ENCODE measurements at places on chromosomes 16 and 17.

- no peak for DNase-seq
Observed at GRCh38 chr16:2819939-2820835, 3.1 kb downstream of the PRSS21 start.

DNA sequence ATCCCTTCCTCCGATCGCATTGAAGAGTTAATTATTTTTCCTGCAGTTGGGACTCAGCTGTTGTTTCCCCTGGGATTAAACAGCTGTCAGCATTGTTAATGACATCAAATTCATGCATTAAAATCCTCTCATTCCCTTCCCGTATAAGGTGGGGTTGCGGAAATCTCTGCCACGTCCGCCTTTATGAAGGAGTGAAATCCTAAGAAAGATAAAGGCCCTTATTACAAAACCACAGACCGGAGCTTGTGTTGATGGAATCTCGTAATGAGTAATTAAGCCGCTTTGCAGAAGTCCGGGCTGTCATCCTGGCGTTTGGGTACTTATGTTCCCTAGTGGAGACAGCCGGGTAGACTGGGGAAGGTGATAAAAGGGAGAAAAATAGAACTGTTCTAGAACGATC lies 627.6 kb downstream of the MAF start:
- no peak for DNase-seq

- DNase-seq = no peak
Observed at GRCh38 chr17:2962236-2962635, 101.2 kb downstream of the OR1D5 start.

- no peak for DNase-seq
Observed at GRCh38 chr17:76469076-76469990, 1.9 kb downstream of the AANAT start.

DNA sequence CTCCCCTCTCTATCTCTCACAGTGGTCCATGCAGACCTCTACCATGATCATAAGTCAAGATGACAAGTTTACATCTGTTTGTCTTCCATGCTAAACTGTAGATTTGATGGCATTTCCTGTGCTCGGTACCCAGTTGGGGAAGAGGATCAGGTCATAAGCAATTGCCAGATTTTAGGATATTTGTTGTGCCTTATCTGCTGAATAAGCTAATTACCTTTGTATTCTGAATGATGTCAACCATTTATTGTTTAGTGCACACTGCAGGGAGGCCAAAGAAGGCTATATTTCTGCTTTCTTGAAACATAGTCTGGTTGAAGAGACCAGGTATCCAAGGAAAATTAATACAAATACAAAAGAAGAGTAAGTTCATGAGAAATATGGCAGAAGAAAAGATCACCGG lies 5.8 kb upstream of the ALDOC start:
- DNase-seq = no peak

DNA sequence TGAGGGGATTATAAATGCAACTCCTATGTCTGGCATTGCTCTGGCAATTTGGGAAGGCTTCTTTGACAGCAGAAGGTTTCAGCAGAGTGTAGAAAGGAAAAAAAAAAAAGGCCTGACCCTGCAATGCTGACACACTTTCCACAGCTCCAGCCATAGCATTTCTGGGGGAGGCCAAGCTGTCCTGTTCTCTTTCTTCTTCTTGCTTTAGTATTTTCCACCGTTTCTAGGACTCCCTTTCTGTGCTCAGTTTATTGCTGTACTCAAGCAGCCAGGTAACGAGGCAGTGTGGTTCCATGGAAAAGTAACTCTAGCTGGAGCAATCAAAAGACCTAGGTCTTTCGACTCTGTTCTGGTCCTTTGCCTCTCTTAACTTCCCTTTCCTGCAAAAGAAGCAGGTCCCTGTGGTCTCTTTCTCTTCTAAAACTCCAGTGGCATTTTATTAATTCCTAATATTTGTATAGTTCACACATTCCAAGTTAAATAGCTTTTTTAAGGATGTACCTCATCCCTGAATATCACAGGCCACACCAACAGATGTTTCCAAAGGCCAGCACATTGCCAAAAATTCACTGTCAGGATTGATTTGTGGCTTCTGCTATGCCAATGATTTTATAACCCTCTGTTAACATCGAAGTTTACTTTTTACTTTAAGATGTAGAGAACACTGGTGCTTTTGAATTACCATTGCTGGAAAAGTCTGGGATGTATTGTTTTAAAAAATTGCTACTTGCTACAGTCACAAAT lies 90.3 kb upstream of the BCAR1 start:
- DNase-seq = no peak

DNA sequence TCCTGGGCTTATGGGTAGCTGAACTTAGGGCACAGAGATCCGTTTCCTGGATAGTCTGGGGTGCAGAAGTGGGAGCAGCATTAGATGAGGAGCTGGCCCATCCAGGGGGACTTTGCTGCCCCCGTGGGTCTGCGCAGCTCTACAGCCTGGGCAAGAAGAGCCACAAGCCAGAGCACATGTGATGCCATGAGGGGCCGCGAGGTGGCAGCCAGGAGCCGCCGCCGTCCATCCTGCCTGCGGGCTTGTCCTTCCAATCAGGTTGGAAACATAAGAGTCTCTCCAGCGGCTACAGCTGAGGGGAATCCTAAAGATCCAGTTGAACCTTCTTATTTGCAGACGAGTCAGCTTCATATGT lies 21.9 kb downstream of the C1QTNF1 start:
- DNase-seq = peak; percentile 30

DNA sequence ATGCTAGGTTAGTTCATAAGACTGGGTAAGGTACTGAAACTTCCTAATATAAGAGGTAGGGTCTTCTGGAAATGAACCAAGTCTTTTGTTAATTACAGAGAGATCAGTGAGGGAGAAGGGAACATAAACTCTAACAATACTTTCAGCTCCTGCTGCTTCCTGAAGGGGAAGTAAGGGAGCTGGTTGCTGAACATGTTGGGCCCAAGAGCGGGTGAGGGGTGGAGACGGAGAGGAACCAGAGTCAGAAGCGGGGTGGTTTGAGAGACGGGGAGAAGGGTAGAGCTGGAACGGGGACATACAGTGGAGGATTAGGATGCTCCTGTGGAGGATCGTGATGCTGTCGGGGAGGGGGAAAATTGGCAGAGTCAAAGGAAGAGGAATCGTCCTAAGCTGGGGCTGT lies 11.5 kb upstream of the ZNF747 start:
- DNase-seq = no peak

DNA sequence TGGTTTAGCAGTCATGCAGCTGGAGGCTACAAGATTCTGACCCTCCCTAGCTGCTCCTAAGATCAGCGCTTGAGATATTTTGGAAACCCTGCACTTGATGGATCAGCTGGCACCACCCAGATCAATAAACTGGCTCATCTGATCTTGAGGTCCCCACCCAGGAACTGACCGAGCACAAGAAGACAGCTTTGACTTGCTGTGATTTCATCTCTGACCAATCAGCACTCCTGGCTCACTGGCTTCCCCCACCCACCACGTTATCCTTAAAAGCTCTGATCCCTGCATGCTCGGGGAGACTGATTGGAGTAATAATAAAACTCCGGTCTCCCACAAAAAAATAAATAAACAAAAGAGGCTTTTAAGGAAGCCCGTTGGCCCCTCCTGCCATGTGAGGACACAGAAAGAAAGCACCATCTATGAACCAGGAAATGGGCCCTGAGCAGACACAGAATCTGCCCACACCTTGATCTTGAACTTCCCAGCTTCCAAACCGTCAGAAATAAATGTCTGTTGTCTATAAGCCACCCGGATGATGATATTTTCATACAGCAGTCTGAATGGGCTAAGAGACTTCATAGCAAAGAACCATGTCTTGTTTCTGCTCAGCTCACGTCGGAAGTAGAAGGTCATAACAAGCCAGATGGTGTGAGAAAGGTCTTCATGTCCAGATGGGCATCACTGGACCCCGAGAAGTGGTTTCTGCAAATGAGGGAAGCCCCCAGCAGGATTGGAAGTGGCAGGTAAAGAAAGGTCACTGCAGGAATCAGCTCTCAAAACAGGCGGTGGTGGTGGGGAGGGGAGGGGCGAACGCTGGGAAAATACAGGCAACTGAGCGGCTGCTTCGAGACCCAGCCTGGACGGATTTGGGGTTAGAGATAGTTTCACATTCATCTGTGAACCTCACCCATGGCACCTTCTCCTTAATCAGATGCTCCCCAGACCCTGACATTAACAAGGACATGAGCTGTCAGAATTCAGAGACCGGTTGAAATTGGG lies 19.8 kb upstream of the RPH3AL start:
- DNase-seq = no peak

DNA sequence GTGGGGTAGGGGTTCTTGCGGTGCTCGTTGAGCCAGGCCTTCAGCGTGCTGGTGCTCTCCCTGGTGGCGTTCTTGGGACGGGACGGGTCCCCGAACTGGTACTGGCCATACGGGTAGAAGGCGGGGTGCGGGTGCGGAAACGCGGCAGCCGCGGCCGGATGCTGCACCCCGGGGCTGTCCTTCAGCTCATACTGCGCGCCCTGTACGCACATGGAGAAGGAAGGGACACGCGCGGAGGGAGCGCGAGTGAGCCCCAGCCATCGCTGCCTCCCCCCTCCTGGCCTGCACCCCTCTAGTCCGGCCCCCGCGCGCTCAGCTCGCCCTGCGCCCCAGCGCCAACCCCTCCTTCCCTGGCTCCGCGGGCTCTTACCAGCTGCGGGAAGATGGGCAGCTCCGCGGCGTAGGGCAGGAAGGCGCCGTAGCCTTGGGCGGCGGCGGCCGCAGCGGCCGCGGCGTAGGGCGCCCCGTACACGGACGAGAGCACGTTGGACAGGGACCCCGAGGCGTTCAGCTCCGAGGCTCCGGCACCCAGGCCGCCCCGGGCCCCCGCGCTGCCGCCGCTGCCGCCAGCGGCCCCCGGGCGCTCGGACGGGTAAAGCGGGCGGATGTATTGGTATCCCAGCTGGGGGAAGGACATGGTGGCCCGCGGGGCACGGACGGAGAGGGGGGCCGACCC lies 1.0 kb downstream of the IRX3 start:
- DNase-seq = no peak

DNA sequence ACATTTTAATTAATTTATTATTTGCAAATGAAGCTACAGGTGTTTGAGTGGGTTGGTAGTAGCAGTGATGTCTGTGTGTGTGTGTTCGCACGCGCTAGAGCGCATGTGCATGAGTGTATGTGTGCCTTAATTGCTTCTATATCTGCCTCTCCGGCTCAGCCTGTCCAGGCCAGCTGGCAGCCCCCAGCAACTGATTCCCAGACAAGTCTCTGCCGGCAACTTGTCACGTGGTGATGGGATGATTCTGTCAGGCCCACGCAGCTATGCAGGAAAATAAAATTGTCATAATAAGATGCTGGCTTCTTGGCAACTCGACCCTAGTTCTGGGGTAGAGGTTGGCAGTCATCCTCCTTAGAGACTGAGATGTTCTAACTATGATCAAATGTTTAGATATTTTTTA lies 712.8 kb upstream of the SOX9 start:
- DNase-seq = no peak

GRCh38 chr16:19165101-19165500 lies 2.9 kb upstream of the SYT17 start:
- no peak for DNase-seq

- peak; percentile 61 for DNase-seq
Observed at GRCh38 chr17:64741038-64741641, 79.0 kb upstream of the SMURF2 start.

GRCh38 chr17:75864448-75864871 lies 9.3 kb upstream of the WBP2 start:
- DNase-seq = no peak

- DNase-seq = no peak
Observed at GRCh38 chr16:61366006-61366405, 670.2 kb downstream of the CDH8 start.

DNA sequence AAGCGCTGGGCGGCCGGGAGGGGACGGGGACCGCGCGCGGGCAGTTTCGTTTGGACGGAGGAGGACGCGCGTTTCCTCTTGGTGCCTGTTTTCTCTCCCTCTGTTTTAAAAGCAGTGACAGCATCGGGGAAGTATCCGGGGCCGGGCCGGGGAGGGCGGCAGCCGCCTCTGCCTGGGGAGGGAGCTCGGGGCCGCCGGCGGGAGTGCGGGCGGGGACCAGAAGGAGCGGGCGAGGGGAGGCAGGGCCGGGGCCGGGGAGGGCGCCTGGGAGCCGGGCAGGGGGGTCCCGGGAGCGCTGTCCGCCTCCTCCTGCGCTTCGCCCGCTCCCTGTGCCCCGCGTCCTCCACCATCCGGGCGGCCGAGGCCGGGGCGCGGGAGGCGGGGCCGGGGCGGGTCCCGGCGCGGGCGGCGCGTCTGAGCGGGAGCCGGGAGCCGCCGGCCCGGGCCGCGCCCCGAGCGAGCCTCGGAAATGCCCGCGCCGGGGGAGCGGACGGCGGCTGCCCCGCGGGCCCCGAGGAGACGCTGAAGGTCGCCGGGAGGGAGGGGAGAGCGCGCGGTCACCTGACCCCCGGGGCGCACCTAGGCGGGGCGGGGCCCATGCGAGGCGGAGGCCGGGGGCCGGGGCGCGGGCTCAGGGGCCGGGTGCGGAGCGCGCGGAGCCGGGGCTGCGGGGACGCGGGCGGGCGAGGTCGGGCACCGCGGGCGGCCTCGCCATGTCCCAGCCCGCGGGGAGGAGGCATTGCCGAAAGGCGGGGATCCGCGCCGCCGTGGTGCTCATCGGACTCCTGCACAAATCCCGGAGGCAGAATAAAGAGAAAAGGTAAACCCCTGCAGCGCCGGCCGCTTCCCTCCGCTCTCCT lies 57.3 kb downstream of the RAP1GAP2 start:
- no peak for DNase-seq

- no peak for DNase-seq
Observed at GRCh38 chr16:11402051-11402744, 56.9 kb downstream of the RMI2 start.
